Right forelimb (tissue), 1 donor: ENCODE measurements at places on chromosomes 1 and 21.

- no peak for DNase-seq
Observed at GRCh38 chr1:43537423-43538142, 6.9 kb downstream of the PTPRF start.

DNA sequence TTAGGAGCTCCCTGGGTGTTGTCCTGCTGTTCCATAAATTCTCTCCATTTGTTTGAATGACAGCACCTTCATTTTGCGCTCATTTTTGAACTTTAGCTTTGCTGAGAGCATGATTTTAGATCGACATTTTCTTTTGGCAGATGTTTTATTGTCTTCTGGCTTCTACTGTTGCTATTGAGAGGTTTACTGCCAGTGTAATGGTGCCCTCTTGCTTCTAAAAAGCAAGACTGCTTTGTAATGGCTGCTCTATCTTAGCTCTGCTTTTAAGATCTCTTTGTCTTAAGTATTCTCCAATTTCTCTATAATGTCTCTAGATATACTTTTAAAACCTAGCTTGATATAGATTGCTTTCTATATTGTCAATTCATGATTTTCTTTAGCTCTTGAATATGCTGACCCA is 27.8 kb downstream of the THEM4 start:
- no peak for DNase-seq

GRCh38 chr1:4221107-4221506 is 321.0 kb upstream of the C1orf174 start:
- DNase-seq = no peak

- DNase-seq = no peak
Observed at GRCh38 chr21:38188037-38188436, 68.8 kb upstream of the KCNJ15 start.

DNA sequence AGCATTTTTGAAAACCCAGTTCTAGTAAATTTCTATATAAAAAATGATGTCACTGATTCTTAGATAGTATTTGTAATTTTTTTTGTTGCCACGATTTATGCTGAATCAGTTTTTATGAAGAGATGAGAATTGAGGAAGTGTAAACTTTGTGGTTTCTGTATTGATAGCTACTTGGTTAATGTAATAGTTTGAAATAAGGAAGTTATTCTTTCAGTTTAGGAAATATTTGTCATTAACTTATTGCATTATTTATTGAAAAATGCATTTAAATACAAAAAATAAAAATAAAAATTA is 97.8 kb downstream of the ZFYVE9 start:
- DNase-seq = no peak

DNA sequence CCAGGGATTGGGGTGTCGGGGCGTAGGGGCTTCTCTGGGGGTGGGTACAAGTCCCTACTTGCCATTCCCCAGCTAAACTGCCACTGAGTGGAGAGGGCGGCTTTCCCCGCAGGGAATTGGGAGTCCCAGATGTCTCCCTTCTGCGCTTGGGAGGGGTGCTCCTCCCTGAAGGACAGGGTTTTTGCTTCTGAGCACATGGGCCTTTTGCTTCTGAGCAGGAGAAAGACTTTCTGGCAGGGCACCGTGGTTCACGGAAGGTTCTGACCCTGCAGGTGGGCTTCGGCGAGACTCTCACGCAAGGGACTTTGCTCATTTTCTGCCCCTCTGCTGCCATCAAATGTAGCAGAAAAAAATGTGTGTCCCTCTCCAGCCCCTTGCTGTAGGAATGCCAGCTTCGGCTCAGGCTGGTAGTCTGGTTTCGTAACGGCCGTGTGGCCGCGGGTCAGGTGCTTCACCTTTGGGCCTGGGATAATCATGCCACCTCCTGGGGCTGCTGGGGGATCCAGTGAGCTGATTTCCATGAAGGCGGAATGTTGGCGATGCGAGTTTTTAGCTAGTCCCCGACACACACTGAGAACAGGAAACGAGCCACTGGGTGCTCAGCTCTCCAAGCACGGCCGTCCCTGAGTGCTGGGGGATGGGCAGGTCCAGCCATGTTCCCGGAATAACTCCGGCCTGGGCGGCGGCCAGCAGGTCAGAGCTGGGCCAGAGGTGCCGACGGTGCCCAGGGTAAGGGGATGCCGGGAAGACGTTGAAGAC is 364.0 kb downstream of the CAMTA1 start:
- peak; percentile 57 for DNase-seq

DNA sequence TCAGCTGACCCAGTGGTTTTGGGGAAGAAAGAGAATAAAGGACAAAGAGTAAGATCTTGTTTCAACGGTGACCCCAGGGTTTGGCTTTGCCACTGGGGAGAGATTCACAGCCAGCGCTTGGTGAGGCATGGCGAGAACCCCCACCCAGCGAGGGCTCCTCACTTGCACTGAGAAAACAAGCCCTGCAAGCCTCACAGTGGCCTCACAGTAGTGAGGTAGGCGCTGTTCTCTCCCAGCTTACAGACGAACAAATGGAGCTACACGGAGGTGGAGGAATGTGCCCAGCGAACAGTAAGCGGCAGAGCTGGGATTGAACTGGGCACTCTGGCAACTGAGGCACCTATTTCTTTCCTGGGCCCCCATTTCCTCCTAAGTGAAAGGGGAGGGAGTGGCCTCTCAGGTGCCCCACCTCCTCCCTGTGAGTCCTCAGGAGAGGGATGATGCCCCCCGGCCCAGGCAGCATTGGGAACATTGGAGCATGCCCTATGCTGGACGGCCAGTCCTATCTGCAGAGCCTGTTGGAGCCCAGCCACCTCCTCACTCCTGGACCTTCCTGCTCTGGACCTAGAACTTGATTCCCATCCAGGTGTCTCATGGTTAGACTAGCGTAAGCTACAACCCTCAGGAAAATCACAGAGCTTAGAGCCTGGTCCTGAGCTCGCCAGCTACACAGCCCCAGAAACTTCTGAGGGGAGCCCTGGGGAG is 73.4 kb upstream of the EDN2 start:
- no peak for DNase-seq

DNA sequence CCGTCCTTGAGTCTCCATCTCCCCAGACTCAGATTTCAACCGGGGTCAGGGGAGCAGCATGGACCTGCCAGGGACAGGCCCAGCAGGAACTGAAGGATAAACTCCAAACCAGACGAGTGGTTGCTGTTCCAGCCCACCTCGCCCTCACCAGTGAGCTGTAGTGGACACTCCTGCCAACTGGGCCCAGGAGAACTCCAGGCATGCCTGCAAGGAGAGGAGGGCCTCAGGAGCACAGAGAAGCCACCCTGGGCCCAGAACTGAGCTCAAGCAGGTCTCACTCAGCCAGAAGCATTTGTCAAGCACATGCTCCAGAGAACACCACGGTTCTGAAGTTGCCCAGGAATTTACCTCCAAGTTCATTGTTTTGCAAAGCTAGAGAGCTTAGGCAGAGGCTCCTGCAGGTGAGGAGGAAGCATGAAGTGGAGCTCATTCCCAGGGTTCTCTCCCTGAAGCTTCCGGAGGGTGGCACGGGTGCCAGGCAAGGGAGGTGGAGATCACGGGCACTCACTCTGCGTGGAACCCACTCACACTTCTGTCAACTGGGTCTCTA is 61.0 kb downstream of the MATN1 start:
- DNase-seq = no peak

DNA sequence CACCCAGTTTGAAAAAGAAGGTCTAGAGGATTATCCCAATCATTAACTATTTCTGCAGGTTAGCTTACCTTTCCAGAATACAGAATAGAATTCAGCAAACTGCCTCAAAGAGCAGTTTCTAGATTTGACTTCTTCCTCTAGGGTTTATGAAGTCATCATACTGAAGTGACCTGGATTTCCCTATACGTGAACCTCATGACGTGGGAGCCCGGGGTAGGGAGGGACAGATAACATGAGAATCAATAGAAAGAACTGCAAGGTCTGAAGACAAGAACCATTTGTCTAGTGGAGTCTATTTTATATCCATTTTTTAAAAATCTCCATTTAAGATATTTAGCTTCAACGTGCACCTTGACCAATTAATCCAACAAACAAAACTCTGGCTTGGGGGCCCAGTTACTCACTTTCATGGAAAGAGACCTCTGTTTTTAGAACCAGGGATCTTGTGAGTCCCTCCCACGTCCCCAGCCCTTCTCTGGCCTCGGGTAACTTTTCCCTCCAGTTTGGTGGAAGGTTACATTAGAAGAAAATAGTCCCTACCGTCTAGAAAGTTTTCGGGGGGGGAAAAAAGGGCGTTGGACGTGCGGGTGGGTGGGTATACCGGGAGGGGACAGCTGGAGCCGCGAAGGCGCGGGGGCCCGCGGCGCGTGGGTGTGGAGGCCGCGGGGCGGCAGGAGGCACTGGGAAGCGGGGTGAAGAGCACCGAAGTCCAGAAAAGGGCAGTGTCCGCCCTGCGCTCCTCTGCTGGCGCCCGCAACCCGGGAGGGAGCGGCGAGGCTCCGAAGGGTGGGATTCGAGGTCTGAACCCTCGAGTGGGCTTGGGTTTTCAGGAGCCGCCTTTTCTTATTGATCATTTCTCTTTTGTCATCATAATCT is 13.8 kb upstream of the POGZ start:
- peak; percentile 77 for DNase-seq

DNA sequence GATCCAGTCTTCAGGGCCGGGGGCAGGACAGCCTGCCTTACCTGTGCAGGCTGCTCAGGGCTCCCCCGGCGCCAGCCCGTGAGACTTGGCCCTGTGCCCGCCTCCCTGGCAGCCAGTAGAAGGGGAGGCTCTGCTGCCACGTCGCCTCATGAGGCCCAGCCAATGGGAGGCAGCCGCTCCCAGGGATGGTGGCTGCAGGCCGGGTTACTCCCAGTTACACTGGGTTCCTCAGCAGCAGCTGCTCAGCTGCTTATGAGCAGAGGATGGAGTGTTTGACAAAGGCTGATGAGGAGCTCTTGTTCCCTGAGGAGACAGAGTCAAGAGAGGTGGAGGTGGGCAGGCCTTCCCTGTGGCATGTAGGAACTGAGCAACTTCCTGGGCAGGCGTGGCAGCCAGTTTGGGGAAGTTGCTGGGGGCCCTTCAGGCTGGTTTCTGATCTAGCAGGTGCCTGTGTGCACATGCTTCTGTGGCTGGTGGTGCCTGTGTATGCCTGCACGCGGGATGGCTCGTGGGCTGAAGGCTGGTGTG is 5.5 kb downstream of the MFSD2A start:
- no peak for DNase-seq

DNA sequence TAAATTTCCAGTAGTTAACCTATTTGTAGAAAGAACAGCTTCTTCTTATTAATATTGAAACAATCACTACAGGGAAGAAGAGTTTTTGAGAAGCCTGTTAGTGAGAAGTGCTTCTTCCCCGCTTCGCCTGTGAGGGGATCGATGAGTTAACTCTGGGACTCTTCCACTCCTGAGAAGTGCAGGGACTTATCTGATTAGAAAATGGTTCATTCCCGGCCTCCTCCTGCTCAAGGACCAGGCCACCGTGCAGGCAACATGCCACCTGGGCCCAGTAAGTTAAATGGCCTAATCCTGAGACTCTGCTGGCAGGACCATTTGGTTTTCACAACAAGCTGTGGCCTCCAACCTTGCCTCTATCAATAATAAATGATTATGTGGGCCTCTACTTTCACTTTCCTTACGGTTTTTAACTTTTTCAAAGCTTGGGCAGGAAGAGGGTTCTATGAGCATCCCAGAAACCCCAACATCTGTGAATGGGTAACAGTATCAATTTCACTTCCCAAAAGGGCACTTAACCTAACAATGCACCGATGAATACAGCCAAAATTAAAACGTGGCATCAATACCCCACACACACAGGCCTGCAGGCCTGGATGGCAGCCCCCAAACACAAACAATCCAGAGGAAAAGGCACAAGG is 33.1 kb downstream of the SIPA1L2 start:
- DNase-seq = no peak

GRCh38 chr1:33428661-33429060 is 2.2 kb downstream of the PHC2 start:
- DNase-seq = no peak

GRCh38 chr1:43454270-43455011 is 710 bp upstream of the HYI start:
- peak; percentile 74 for DNase-seq

DNA sequence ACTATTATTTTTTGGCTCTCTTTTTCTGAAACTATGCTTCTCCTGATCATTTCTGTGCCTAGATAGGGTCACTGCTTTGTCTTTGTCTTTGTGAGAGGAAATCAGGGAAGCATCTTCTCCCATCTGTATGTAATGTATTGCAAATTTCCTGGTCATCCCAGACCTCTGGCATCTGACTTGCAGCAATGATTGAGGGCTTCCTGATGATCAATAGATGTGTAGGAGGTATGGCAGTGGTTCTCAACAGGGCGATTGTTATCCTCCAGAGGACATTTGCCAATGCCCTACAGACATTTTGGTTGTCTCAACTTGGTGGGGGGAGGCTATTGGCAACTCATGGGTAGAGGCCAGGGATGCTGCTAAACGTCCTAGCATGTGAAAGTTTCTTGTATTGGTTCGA is 64.7 kb downstream of the RGL1 start:
- no peak for DNase-seq

GRCh38 chr1:167899253-167899681 is 14.7 kb downstream of the ADCY10 start:
- no peak for DNase-seq

GRCh38 chr1:32703479-32704291 is 1.1 kb upstream of the SYNC start:
- DNase-seq = peak; percentile 74

DNA sequence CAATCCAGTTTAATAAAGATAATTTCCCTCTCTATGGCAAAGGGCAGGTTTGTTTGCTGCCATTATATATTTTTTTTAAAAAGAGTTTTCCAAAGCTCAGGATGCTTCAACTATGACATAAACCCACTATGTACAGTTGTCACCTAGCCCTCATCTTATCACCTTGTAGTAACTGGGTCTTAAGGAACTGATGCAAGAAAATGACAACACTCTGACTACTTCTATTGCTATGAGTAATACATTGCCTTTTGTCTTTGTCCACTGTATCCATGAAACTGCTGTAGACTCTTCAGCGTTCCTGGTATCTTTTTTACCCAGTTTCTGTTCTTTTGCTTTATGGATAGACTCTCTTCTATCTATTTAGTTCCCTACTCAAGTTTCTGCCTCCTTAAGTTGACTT is 586.5 kb downstream of the NEGR1 start:
- DNase-seq = no peak

DNA sequence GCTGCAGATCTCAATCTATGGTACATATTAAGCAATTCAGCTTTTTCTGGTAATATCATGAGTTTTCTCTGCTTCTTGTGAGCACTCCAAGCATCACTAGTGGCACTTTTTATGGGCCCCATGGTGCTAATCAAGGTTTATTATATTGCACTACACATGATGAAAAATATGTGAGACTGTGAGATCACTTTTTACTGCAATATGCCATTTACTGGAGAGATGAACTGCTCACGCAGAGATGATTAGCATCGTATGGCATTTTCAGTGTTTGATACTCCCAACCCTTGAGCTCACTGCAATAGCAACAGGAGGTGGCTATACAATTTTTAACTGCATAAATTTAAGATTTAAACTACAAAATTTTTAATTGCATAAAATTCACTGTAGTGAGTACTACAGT is 8.7 kb upstream of the KCNK1 start:
- DNase-seq = no peak

GRCh38 chr1:156815961-156816422 is 656 bp downstream of the SH2D2A start:
- DNase-seq = no peak
